Right lobe of liver (tissue), 6 donors: ENCODE measurements at places on chromosomes 5 and 9. TPM values are rescaled to one million over a fixed set of nuclear protein-coding genes. Genes with fewer than 3 reads are reported as not detected.
A peak's percentile ranks its signal among the peaks of the same experiment; 100 is the strongest.

The CDK5RAP2 gene
- total RNA-seq = 37.9 TPM

GRCh38 chr5:176171171-176171760, 67.0 kb upstream of the SIMC1 start:
- no peak for DNase-seq

DNA sequence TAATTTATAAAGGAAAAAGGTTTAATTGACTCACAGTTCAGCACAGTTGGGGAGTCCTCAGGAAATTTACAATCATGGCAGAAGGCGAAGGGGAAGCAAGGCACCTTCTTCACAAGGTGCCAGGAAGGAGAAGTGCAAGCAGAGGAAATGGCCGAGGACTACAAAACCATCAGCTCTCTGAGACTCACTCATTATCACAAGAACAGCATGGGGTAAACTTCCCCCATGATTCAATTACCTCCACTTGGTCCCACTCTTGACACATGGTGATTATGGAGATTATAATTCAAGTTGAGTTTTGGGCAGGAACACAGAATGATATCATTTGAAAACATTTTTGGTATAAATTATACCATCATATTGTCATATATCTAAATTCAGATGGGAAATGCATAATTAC, 934.7 kb downstream of the CDH12 start:
- DNase-seq = no peak

DNA sequence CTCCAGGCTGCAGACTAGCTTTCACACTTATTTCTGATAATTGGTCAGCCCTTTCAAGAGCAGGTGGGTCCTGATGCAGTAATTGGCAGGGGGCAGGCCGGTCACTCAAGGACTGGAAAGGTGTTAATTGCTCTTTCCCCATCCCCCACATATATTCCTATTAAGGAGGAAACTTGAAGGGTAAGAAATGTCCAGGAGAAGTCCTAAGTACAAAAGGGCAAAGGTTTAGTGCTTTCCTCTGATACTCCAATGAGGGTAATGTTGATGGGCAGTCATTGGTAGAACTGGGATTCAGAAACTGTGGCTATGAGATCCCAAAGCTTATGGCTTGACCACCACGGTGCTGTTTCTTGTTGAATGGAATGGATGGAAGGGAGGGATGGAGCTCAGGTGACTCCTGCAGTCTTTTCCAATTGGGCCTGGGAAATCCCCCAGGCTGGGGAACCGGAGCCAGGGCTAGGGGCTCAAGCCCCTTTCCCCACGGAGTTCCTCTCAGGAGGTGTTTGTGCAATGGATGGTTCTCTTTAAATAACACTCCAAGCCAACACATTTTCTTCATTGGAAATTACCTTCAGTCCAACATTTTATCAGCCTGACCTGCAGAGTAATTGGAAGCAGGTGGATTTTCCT, 103.2 kb upstream of the ALDH1B1 start:
- peak; percentile 9 for DNase-seq

- DNase-seq = no peak
Observed at GRCh38 chr5:33322632-33323031, 118.1 kb upstream of the TARS1 start.

DNA sequence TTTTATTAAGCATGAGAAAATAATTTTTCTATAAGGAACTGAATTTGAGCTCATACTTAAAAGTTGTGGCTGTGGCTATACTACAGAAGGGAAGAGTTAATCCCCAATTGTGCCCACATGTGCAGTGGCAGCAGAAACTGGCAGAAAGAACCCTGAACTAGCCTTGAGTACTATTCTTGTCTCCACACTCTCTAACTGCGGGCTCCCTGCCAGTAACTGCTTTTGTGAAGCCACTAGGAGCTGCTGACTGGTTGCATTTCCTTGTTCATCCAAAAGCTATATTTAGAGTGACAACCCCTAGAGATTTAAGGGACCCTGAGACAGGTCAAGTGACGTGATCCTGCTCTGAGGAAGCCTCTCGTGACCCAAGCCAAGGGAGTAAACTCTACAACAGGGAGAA, 238.6 kb downstream of the ELAVL2 start:
- DNase-seq = peak; percentile 30

GRCh38 chr5:73939557-73939956, 313.6 kb downstream of the ARHGEF28 start:
- no peak for DNase-seq

GRCh38 chr5:120934031-120934430, 469.9 kb downstream of the PRR16 start:
- DNase-seq = no peak

- no peak for DNase-seq
Observed at GRCh38 chr9:26399556-26399955, 493.0 kb downstream of the CAAP1 start.

- DNase-seq = no peak
Observed at GRCh38 chr9:130422546-130422945, 22.2 kb upstream of the ASS1 start.
